Osteoblast (primary cell): ENCODE measurements at places on chromosomes 5 and 9. TPM values are rescaled to one million over a fixed set of nuclear protein-coding genes. Genes with fewer than 3 reads are reported as not detected.

The GPR151 gene
- total RNA-seq, result not detected in 2 replicates

- H3K36me3 ChIP-seq, result no peaks in the 10 kb centered on the region
- H3K27ac ChIP-seq, result no peak overlapping the region
- no peak for DNase-seq
- H3K4me3 ChIP-seq, result no peak overlapping the region
- no peaks in the 10 kb centered on the region for H3K4me1 ChIP-seq
Observed at GRCh38 chr9:134940236-134941208, 22.8 kb upstream of the FCN1 start.

GRCh38 chr9:131001021-131001420, 8.0 kb upstream of the LAMC3 start:
- peak; percentile 36 for DNase-seq
- no peaks in the 10 kb centered on the region for H3K36me3 ChIP-seq
- H3K4me1 ChIP-seq, result no peaks in the 10 kb centered on the region
- no peak overlapping the region for H3K4me3 ChIP-seq

GRCh38 chr5:171714851-171715250, 70.8 kb upstream of the SMIM23 start:
- H3K27ac ChIP-seq, result no peak overlapping the region
- no peak overlapping the region for H3K4me3 ChIP-seq
- H3K36me3 ChIP-seq, result no peaks in the 10 kb centered on the region

The RALGPS1 gene
- total RNA-seq, result 5.1 and 5.3 TPM in 2 replicates

DNA sequence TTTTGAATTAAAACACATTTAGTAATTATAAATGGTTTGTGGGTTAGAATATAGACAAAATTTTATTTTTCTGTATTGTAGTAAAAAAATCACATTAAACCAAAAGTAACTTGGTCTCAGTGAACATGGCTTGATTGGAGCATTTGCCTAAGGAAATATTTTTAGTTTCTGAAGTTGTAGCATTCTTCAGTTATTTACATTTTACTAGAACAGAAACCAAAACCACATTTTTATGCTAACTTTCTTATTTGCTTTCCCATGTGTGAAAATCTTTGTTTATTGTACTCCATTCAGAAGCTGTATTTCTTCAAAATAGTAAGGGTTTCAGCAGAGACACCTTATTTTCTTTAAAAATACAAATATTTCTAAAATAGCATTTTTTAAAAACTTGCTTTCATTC, 129.9 kb downstream of the SGCD start:
- H3K27me3 ChIP-seq, result no peaks in the 10 kb centered on the region
- no peaks in the 10 kb centered on the region for H3K4me1 ChIP-seq
- H3K36me3 ChIP-seq, result no peaks in the 10 kb centered on the region
- DNase-seq, result no peak

- H3K27ac ChIP-seq, result no peak overlapping the region
- no peak for DNase-seq
- H3K4me1 ChIP-seq, result no peaks in the 10 kb centered on the region
- no peaks in the 10 kb centered on the region for H3K36me3 ChIP-seq
- no peaks in the 10 kb centered on the region for H3K27me3 ChIP-seq
Observed at GRCh38 chr9:76405868-76406267, 11.6 kb upstream of the RFK start.

DNA sequence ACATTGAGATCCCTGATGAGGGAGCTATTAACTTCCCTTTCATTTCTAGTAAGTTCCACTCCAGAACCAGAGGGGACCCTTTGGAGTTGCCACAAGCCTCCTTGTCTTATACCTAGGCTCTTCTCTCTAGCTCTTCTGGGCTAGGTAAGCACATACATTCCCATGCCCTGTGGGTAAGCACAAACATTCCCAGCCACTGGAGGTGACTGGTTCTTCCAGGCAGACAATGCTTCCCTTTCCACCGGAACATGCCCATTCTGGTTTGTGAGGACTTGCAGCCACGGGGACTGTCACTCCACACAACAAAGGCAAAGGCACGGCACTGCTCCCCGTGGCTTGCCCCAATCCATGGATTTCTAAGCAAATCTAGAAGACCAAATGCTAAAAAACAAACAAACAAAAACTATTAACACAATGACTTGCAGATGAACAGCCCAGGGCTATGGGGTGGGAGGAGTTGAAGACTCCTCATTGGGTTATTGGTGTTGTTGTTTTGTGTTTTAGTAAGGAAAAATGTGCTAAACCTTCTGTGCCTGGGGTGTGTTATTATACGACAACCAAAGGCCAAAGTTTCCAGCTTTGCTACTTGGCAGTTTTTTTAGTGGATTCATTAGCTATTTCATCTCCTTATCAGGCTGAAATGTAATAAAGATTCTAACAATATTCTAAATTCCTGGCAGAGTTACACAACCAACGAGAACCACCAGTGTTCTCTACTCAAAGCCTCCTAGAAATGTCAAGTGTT, 276.2 kb downstream of the SYK start:
- no peak overlapping the region for H3K27ac ChIP-seq
- no peaks in the 10 kb centered on the region for H3K27me3 ChIP-seq
- no peak overlapping the region for H3K4me3 ChIP-seq

DNA sequence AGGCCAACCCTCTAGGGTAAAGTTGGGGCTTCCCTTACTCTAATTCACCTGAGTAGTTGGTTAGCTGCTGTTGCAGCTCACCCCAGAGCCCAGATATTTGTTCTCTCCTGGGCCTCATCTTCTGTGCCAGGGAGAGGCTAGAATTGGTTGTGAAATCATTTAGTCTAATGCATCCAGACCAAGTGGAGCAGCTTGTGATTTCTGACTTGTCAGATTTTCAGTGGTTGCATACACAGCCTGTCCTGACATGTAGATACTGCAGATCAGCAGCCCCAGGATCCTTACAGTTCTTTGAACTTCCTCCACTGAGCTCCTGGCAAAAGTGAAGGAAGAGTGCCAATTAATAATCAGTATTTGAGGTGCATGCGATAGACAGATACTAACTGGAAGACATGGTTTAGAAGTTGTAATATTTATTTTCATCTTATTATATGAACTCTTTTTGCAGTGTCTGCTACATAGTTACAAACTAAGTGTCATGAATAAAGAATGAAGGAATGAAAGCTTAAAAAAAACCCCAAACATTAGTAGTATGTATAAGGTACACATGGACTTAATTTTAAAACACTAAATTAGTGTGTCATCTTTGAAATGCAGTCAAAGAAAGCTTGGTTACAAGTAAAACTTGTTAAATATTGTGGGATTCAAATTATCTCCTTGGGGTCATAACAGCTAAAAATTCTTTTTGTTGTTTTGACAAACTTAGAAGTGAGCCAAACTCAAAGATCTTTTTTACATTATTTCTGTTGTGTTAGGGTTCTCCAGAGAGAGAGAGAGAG, 128.5 kb downstream of the VPS13A start:
- DNase-seq, result no peak
- no peaks in the 10 kb centered on the region for H3K36me3 ChIP-seq
- no peak overlapping the region for H3K4me3 ChIP-seq
- H3K27me3 ChIP-seq, result no peaks in the 10 kb centered on the region
- peaks cover 5% of the 10 kb centered on the region for H3K4me1 ChIP-seq

DNA sequence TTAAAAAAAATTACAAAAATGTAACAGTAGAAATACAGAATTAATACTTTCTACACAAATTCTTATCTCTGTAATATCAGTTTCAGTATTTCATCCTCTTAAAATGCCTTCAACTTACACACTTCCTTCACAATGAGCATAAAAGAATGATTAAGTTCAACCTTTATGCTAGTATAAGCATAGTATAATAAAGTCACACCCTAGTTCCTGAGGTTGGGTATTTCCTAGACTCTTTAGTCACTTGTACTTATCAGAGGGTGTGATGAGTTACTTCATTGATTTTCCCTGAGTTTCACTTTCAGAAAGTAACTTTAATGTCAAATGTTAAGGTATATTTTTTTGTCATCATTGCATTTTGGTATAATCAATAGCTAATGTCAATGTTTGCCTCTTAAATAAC, 302.4 kb downstream of the PDE4D start:
- no peaks in the 10 kb centered on the region for H3K27me3 ChIP-seq
- no peaks in the 10 kb centered on the region for H3K4me1 ChIP-seq
- no peak for DNase-seq
- no peak overlapping the region for H3K27ac ChIP-seq
- H3K4me3 ChIP-seq, result no peak overlapping the region

- H3K36me3 ChIP-seq, result peaks cover 91% of the 10 kb centered on the region
- no peak overlapping the region for H3K4me3 ChIP-seq
- no peaks in the 10 kb centered on the region for H3K27me3 ChIP-seq
- peaks cover 19% of the 10 kb centered on the region for H3K4me1 ChIP-seq
- H3K27ac ChIP-seq, result no peak overlapping the region
- DNase-seq, result no peak
Observed at GRCh38 chr5:151798674-151799073, 26.9 kb downstream of the G3BP1 start.

The SPINK6 gene
- not detected in 2 replicates for total RNA-seq

GRCh38 chr5:18745042-18745987, 1111.1 kb downstream of the TAF11L14 start:
- peak overlapping the region; percentile 28 for H3K4me3 ChIP-seq
- no peak for DNase-seq
- no peaks in the 10 kb centered on the region for H3K4me1 ChIP-seq
- no peaks in the 10 kb centered on the region for H3K27me3 ChIP-seq
- H3K27ac ChIP-seq, result no peak overlapping the region
- H3K36me3 ChIP-seq, result no peaks in the 10 kb centered on the region

The ENHO gene
- under 0.01 and 0.29 TPM in 2 replicates for total RNA-seq

DNA sequence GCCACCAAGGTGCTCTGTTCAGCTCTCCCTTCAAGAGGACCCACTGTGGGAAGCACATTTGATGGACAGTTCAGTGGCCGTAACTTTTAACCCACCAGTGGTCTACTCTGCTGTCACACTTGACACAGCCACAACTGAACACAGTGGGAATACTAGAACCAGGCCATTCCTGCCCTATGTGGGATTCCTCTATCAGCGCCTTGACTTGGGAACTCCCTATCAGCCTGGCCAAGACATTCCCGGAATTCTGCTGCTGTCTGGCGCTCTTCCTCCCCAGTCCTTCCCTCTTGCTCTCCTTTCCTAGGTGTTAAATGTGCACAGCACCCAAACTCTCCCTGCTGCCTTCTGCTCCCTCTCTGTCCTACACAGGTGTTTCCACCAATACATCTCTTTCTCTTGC, 23.1 kb upstream of the SH3PXD2B start:
- no peak overlapping the region for H3K27ac ChIP-seq
- no peak for DNase-seq
- H3K36me3 ChIP-seq, result no peaks in the 10 kb centered on the region
- H3K4me3 ChIP-seq, result no peak overlapping the region
- no peaks in the 10 kb centered on the region for H3K4me1 ChIP-seq
- H3K27me3 ChIP-seq, result no peaks in the 10 kb centered on the region

- H3K27ac ChIP-seq, result no peak overlapping the region
- no peaks in the 10 kb centered on the region for H3K4me1 ChIP-seq
- DNase-seq, result no peak
- H3K36me3 ChIP-seq, result no peaks in the 10 kb centered on the region
- no peaks in the 10 kb centered on the region for H3K27me3 ChIP-seq
Observed at GRCh38 chr5:27788184-27788583, 749.8 kb upstream of the CDH9 start.

The DCP2 gene
- 27.9 and 31.5 TPM in 2 replicates for total RNA-seq

DNA sequence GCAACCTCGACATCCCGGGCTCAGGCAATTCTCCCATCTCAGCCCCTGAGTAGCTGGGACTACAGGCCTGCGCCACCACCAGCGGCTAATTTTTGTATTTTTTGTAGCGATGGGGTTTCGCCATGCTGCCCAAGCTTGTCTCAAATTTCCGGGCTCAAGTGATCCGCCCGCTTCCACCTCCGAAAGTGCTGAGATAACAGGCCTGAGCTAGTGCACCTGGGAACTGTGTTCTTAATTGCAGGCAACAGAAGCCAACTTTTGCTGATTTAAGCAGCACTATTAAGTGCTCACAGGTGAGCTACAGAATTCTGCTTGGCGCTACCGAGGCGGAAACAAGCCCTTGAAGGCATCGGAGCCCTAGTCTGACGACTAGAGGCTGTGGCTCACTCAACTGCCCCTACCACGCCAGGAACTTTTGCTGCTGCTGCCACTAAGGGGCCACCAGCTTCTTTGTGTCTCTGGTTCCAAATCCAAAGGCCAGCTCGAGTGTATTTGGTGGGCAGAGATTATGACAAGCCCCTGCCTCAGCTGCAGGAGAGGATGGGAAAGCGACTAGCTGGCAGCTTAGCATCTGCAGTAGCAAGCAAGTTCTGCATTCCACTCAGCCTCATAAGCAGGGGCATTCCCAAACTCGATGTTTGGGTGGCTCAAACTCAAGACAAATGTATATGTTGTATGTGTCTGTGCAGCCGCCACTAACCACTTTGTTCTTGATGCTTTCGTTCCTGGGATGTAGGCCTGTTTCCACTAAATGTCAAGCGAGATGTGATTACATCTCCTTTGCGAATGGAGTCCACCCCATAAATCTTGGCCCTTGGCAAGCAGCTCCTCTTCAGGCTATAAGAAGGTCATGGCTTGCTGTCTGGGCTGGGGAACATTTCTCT, 10.6 kb upstream of the HMCN2 start:
- no peaks in the 10 kb centered on the region for H3K4me1 ChIP-seq
- peaks cover 26% of the 10 kb centered on the region for H3K27me3 ChIP-seq

DNA sequence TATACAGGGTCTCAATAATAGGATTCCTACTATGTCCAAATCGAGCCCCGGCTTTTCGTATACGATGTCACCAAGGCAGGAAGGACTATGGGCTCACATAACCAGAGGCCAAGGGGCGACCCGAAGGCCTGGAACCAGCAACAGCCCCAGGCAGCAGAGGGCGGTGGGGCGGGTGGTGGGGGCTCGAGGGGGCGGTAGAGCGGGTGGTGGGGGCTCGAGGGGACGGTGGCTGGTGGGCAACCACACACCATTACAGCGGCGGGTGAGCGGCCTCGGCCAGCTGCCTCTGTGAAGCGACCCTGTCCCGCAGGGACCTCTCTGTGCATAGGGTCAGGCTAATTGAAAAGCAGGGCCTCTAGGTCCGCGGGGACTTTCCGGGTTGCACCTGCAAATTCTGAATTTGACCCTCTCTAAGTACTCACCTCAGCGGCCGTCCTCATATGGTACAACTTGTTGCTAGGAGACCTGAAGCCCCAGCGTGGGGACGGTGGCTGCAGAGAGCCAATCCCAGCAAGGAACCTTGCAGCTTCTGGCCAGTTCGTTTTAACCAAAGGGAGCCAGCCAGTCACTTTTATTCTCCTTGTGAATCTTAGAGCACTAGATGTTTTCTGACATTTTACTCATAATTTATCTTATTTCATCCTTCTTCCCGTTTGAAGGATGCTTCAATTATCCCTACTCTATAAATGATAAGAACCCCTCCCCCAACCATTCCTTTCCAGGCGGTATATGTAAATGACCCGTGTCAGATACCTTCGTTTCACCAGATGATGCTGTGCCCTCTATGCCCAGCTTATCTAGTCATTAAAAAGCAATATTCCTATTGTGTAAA, at the start of gene NME5:
Gene NME5, minus strand, starts transcription at position 480 of the 832 bp plus-strand sequence. CDS start 648 bp downstream, outside the sequence.
- no peaks in the 10 kb centered on the region for H3K36me3 ChIP-seq
- H3K4me1 ChIP-seq, result no peaks in the 10 kb centered on the region
- no peaks in the 10 kb centered on the region for H3K27me3 ChIP-seq
- peak within 1 kb of the TSS; percentile 81 for H3K4me3 ChIP-seq
- no peak within 1 kb of the TSS for H3K27ac ChIP-seq

The MFAP3 gene
- 84.3 and 90.1 TPM in 2 replicates for total RNA-seq
